Astrocyte (in vitro differentiated cells and primary cell): ENCODE measurements at places on chromosomes 4 and X. TPM values are rescaled to one million over a fixed set of nuclear protein-coding genes. Genes with fewer than 3 reads are reported as not detected.

LIMCH1 gene
- 3.2 and 7.1 TPM in 2 replicates for total RNA-seq

DNA sequence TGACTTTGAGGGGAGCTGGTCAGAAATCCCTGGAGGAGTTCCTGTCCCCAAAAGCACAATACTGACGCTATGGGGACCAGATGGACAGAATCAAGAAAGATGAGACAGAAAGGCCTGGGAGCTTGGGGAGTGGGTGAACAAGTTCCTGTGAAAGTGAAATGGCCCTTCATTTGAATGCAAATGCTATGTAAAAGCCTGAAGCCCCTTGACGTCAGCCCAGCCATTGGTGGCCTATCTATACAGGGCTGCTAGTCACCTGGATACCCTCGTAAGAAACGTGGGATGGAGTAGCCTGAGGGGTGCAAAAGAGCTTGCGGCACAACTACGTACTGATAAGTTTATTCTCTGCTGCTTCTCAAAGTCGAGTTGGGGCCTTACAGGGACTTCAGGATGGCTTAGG, at the start of gene CDX4:
Gene CDX4, plus strand, starts transcription at position 223 of the 400 bp plus-strand sequence. CDS start 201 bp downstream, outside the sequence.
- DNase-seq, result no peak
- H3K27me3 ChIP-seq, result no peaks in the 10 kb centered on the region
- H3K36me3 ChIP-seq, result no peaks in the 10 kb centered on the region

- no peaks in the 10 kb centered on the region for H3K27me3 ChIP-seq
- H3K4me1 ChIP-seq, result peaks cover 3% of the 10 kb centered on the region
- H3K27ac ChIP-seq, result peak overlapping the region; percentile 73
- DNase-seq, result peak; percentile 5
These were observed 583 bp downstream of the ABHD18 start for GRCh38 chr4:127965803-127966175.

EDNRA gene
- total RNA-seq, result 6.4 and 9.3 TPM in 2 replicates

MID2 gene
- 11.1 and 12.9 TPM in 2 replicates for total RNA-seq

- no peak for DNase-seq
- H3K27me3 ChIP-seq, result no peaks in the 10 kb centered on the region
- no peaks in the 10 kb centered on the region for H3K4me1 ChIP-seq
- H3K4me3 ChIP-seq, result no peak overlapping the region
- H3K36me3 ChIP-seq, result no peaks in the 10 kb centered on the region
These were observed 51.1 kb downstream of the SLC10A7 start for GRCh38 chr4:146470604-146471003.

DNA sequence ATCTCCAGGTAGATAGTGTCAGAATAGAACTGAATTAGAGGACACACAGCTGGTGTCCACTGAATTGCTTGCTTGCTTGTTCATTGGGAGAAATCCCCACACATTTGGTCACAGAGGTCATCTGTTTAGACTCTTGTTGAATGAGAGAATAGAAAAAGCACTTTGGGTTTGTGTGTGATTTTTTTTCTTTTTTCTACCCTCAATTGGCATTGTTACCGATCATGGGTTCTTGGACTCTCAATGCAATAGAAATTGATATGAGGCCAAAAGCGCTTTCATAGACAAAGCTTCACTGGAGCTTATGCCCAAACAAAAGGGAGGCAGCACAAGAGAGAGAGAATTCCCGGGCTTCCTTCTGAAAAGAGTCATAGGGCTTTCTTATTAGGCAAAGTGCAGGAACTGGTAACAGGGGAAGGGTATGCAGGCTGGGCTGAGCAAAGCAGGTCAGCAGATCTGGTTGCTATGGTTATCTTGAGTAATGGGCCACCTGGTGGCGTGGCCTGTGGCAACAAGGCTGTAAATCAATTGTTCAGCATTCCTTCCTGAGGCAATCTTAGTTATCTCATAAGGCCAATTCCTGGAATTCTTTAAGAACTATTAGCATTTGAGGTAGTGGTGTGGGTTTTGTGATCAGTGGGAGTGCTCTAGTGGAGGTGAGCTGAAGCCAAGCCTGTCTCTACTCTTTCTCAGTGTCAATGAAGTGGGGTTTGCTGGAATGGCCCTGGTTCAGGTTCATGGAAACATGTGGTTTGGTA, 5.3 kb upstream of the GPR82 start:
- no peaks in the 10 kb centered on the region for H3K27me3 ChIP-seq
- peak; percentile 67 for DNase-seq
- no peak overlapping the region for H3K4me3 ChIP-seq
- H3K36me3 ChIP-seq, result no peaks in the 10 kb centered on the region

GRCh38 chrX:153725039-153725831, 579 bp downstream of the ABCD1 start:
- peak overlapping the region; percentile 19 for H3K27ac ChIP-seq
- H3K4me1 ChIP-seq, result peaks cover 29% of the 10 kb centered on the region
- no peaks in the 10 kb centered on the region for H3K36me3 ChIP-seq
- peak overlapping the region; percentile 44 for H3K4me3 ChIP-seq
- no peak for DNase-seq

CCKAR gene
- not detected in 2 replicates for total RNA-seq

DNA sequence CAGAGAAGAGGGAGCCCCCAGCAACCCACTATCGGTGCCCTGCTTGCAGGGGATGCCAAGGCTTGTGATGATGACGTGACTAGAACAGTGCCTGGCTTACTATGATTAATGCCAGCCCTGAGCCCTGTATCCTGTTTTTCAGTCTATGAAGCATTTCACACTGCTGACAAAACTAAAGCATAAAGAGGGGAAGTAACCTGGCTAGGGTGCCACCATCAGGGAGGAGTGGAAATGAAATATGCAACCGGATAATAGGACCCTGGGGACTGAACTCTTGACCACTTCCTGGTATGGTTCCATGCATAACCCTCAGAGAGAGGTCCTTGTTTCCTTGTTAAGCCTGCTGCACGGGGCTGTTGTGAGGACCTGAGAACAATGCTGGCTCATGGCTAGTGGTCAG, 50.3 kb downstream of the MED28 start:
- H3K4me3 ChIP-seq, result no peak overlapping the region
- H3K27me3 ChIP-seq, result no peaks in the 10 kb centered on the region
- H3K4me1 ChIP-seq, result no peaks in the 10 kb centered on the region
- no peak for DNase-seq

TCEANC gene
- total RNA-seq, result 1.0 and 2.3 TPM in 2 replicates

- H3K4me1 ChIP-seq, result no peaks in the 10 kb centered on the region
- H3K27me3 ChIP-seq, result no peaks in the 10 kb centered on the region
- no peak overlapping the region for H3K27ac ChIP-seq
- no peak overlapping the region for H3K4me3 ChIP-seq
- DNase-seq, result no peak
- no peaks in the 10 kb centered on the region for H3K36me3 ChIP-seq
These were observed 23.5 kb downstream of the NKAP start for GRCh38 chrX:119919835-119920585.
